ENCODE measurements at places on chromosomes 7 and 10. TPM values are rescaled to one million over a fixed set of nuclear protein-coding genes. Genes with fewer than 3 reads are reported as not detected.

SLC16A12 gene
- total RNA-seq = not detected

COL26A1 gene
- total RNA-seq = not detected

ZNF680 gene
- 10.9 TPM for total RNA-seq

MRC1 gene
- under 0.01 TPM for total RNA-seq

C10orf90 gene
- total RNA-seq = not detected

ARHGAP22 gene
- 9.0 TPM for total RNA-seq

ARMS2 gene
- total RNA-seq = not detected

SPDYE8 gene
- not detected for total RNA-seq

SYNPO2L gene
- total RNA-seq = not detected

EIF5AL1 gene
- 0.26 TPM for total RNA-seq

LMOD2 gene
- not detected for total RNA-seq

DNA sequence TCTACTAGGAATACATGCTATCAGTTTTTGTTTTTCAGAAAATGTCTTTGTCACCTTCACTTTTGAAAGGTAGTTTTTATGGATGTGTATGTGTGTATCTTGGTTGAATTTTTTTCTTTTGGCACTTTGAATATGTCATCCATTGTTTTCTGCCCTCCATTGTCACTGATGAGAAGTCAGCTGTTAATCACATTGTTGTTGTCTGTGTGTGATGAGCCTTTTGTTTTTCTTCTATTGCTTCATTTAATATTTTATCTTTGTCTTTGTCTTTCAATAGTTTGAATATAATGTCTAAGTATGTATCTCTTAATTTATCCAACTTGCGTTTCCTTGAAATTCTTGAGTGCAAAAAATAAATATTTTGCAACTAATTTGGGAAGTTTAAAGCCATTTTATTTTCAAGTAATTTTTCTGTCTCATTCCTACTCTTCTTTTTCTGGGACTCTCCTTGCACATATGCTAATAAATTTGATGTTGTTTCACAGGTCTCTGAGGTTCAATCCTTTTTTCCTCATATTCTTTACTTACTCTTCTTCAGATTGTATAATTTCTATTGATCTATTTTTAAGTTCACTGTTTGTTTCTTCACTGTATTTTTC lies 546.9 kb upstream of the GHITM start:
- DNase-seq = no peak

DNA sequence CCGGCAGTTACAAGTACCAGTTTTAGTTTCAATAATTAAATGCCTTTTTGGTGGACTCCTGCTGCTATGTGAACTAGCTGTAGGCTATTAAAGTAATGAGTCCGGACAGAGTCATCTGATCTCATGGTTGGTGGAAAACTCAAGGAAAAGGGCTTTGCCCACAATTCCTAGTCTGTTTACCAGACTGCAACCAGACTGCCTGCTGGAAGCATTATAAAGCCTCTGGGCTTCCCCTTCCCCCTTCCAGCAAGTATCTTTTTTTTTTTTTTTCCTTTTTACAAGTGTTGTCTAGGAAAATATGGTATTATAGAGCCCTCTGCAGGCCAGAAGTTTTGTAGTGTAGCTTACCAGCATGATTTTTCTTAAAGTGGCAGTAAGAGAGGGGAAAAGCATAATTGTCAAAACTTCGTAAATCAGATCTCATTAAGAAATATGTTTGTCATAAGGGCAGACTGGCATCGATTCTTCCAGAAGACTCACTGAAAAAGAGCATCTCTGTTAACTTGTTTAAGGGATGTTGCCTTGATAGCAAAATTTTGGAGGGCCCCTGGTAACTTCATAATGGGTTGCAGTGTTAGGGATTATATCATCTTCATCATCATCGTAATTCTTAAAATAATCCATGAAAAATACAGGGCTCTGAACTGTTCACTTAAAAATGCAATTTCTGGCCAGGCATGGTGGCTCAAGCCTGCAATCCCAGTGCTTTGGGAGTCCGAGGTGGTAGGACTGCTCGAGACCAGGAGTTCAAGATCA lies 181.3 kb downstream of the TAX1BP1 start:
- peak; percentile 73 for DNase-seq

DNA sequence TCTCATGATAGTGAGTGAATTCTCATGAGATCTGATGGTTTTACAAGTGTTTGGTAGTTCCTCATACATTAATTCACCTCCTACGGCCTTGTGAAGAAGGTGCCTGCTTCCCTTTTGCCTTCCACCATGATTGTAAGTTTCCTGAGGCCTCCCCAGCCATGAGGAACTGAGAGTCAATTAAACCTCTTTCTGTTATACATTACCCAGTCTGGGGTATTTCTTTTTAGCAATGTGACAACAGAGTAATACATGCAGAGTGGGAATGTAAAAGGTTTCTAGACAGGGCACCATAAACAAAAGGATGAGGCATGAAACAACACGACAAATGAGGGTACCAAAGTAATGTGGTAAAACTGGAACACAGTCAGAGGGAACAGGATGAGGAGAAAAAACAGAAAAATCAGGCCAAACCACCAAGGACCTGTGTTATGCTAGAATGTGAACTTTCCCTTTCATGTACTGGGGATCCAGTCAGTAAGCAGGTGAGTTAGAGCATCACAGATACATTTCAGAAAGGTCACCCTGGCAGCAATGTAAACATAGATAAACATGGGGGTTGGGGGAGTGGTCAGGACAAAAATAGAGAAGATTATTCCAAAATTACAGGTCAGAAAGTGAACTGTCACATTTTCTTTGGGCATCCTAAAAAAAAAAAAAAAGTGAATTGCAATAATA lies 31.9 kb downstream of the ANKRD26 start:
- no peak for DNase-seq

DNA sequence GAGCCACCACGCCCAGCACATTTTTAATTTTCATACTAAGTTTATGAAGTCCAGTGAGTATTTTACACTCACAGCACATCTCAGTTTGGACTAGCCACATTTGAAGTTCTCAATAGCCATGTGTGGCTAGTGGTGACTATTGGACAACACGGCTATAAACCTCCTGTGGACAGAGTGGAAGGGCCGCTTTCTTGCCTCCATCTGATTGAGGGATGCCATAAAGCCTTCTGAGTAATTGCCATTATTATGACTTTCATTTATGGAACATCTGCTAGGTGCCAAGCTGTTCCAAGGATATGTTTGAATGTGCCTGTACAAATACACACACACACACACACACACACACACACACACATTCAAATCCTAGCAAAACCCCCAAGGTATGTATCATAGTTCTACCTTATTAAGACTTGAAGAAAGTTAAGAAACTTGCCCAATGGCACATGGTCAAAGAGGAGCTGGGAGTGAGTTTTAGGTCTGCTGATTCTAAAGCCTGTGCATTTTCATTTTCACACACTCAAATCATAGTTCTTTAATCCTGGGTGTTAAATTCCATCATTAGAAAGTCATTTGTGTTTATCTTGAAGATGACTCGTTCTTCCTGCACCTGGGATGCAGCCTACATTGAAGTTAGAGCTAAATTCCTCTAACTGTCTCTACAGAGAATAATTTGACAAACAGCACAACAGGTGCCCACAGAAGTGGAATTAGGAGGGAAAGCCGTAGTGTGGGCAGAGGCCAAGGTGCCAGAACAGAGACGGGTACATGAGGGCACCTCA lies 143.3 kb downstream of the PKD1L1 start:
- DNase-seq = peak; percentile 38

GRCh38 chr7:13742811-13743210 lies 246.7 kb downstream of the ETV1 start:
- peak; percentile 54 for DNase-seq

DNA sequence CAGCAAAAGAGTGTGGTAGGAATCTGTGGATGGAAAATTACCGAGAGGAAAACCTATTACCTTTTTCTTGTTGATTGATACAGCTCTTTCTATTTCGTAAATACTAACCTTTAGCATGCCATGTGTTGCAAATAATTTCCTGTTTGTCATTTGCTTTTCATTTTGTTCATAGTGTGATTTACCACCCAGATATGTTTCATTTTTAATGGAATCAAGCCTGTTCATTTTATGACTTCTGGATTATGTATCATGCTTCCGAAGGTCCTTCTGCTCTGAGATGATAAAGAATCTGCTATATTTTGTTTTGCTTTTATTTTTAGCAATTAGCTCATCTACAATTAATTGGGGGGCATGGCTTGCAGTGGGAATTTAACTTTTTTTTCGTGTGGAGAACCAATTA lies 46.5 kb downstream of the INPP5F start:
- no peak for DNase-seq

DNA sequence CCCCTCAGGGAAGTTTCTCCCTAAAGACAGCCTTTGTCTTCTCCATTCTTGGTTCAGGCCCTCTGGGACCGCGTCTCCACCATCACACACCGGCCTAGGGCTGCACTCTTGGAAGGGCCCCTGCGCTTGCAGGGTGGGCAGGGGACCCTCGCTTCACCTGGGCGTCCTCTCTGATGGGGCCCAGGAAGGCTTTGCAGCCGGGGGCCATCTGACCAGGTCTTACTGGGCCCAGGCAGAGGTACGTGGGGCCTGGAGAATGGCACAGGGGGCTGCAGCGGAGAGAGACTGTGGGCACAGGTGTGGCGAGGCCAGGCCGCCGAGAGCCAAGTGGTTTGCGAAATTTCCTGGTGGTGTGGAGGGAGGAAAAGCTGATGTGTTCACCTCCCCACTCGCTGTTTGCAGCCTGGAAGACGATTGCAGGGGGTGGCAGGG lies 44.4 kb downstream of the ALOX5 start:
- DNase-seq = no peak

DNA sequence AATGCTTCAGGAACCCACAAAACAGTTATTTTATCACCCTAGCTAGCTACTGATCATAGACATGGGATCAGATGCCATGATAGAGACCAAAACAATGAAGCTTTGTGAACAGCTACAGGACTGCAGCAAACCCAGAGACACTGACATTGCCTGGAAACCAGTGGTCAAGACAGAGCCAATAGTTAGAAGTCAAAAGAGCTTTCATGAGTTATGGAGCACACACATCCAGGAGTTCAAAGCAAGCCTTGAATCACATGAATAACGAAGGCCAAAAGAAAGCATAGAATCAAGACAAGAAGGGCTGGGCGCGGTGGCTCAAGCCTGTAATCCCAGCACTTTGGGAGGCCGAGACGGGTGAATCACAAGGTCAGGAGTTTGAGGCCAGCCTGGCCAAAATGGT lies 34.5 kb upstream of the GSAP start:
- no peak for DNase-seq

- no peak for DNase-seq
Measured at GRCh38 chr7:30700941-30701340, 18.7 kb upstream of the CRHR2 start.

DNA sequence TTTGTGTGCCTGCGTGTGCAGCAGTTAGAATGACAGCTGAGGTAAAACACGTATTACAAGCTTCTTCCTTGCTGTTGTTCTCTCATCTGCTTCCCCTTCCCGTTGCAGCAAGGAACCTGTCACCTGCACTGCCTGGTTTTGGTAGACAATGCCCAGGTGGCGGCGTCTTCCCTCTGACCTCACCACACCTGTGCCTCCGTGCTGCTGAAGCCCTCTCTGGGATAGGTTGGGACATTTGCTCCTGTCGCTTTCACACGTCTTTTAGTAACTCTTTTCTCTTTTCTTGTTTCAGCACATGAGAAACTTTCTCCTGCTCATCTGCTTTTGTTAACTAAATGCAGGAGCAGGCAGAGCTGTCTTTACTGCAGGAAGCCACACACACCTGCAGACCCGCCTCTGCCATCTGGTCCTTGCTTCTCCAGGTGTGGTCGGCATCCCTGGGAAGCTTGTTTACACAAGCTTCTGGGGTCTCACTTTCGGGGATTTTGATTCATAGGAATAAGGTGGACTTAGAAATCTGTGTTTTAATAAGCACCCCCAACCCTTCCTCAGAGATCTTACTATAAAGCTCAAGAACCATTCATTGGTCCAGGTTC lies 60.7 kb upstream of the EXOC6 start:
- no peak for DNase-seq

DNA sequence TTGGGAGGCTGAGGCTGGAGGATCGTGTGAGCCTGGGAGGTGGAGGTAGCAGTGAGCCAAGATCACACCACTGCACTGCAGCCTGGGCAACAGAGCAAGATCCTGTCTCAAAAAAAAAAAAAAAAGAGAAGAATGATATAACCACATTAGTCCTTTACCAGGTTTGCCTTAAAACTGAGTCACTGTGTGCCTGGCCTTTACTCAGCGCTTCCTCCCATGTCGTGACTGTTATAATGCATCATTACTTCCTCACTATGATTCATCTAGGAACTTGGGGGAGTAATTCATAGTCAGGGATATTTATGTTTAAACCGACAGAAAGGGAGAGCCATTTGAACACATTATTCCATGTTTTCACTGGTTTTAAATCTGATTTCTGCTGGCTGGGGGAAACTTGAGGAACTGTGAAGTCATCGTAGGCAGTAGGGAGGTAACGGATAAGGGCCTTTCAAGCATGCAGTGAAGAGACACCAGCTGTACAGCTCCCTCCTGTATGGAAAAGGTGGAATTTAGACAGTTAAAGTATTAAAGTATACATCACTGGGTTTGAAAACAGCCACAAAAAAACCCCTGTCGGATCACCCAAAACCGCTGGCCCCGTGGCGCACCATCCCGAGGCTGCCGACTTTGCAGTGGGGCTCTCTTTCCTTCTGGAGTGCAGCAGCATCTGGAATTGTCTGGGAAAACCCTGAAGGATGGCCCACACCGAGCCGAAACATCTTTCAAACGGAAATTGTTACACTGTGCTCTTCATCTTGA lies 119.8 kb downstream of the NKX6-2 start:
- DNase-seq = peak; percentile 96

GRCh38 chr10:73873838-73874215 lies 528 bp downstream of the CAMK2G start:
- no peak for DNase-seq

DNA sequence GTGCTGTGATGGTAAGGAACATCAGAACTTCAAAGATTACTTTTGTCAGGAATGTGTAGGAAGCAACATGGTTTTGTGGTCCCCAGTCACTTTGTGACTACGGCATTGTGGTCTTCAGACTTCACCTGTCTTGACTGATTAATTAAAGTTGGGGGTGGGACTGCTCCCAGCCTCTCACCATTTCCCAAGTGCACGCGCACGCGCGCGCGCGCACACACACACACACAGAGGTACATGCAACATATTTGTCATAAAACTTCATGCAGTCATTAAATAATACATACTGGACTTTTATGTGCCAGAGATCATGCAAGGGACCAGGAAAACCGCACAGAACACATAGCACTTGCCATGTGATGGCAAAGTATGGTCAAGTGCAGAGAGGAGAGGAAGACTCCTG lies 181.2 kb downstream of the EVX1 start:
- no peak for DNase-seq

DNA sequence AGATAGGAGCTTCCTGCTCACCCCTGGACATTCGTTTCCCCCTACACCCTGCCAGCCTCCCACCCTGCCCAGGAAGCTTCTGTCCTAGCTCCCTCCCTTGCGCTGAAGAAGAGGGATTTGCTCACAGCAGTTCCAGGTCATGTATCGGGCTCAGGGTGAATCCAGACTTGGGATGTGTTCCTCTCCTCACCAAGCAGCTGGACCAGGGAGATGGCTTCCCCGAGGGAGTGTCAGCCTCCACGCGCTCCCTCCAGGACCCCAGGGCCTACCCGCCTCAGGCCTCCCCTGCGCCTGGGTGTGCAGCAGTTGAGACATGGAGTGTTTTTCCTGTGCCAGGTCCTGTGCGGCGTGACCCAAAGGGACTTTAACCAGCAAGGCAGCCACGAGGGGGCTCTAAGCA lies 435.6 kb upstream of the FOXK1 start:
- no peak for DNase-seq
